ENCODE measurements at places on chromosomes 4 and X.

GRCh38 chrX:138711399-138712347 is at the start of gene FGF13:
Gene FGF13, minus strand, starts transcription at chrX:138711717. Its CDS starts 714 bp downstream, at chrX:138711003.
- no peak for DNase-seq

DNA sequence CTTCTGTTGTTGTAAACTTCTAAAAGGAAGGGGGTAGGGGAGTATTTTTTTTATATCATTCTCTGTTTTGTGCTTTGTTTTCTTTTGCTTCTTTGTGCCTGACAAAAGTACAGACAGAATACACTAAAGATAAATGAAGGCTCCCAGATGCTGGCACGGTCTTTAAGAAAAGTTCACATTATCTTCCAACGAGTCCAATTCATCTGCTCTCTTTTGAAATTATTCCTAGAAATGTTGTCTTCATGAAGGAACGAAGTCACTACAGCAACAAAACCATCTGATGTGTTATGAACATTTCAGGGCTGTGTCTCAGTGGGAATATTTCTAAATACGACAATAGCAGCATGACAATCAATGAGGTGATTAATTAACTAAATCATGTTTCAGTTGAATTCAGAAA is 813.8 kb upstream of the HTR2C start:
- DNase-seq, result no peak

DNA sequence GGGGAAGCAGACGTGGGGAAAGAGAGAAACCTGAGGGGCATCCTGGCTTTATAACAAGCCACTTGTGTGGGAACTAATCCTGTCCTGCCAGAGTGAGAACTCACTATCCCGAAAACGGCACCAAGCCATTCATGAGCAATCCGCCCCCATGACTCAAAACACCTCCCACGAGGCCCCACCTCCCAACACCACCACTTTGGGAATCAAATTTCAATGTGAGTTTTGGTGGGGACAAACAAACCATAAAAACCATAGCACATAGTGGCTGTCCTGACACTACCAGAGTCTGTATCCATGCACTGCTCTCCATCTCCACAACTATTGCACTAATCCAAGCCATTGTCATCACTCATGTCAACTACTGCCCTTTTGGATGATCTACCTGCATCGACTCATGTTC is 28.5 kb upstream of the SEPTIN6 start:
- no peak for DNase-seq

GRCh38 chr4:138263247-138263816 is 21.2 kb upstream of the SLC7A11 start:
- DNase-seq, result peak; percentile 40

- DNase-seq, result no peak
Observed at GRCh38 chr4:101306225-101306624, 41.1 kb downstream of the PPP3CA start.

- DNase-seq, result no peak
Observed at GRCh38 chr4:143558286-143558685, 44.8 kb downstream of the SMARCA5 start.

- DNase-seq, result no peak
Observed at GRCh38 chr4:110815950-110816349, 193.1 kb upstream of the PITX2 start.

GRCh38 chr4:78565971-78566372 is 14.4 kb downstream of the ANXA3 start:
- DNase-seq, result no peak

GRCh38 chr4:78651250-78651860 is 99.8 kb downstream of the ANXA3 start:
- DNase-seq, result no peak

DNA sequence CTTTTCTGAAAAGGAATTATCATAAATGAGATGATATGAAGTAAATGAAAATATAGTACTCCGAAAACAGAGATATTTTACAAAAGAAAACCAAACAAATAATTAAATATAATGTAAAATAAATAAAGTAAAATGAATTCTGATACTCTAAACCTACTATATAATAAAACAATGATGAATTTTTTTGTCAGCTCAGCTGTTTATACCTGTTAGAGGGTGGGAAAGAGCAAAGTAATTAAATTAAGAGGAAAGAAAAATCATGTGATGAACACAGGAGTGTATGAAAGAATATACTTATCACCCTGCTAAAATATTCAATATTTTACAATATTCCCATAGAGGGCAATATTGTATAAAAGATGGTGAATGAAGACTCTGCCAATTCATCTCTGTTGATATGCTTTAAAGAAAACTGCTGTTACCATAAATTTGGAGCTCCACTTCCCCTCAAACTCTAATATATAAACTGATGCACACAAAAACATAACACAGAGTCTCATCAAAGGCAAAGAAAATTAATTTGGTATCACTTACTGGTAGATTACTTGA is 6.5 kb upstream of the NDST4 start:
- no peak for DNase-seq

GRCh38 chr4:109164011-109164410 is 138.4 kb downstream of the COL25A1 start:
- no peak for DNase-seq

DNA sequence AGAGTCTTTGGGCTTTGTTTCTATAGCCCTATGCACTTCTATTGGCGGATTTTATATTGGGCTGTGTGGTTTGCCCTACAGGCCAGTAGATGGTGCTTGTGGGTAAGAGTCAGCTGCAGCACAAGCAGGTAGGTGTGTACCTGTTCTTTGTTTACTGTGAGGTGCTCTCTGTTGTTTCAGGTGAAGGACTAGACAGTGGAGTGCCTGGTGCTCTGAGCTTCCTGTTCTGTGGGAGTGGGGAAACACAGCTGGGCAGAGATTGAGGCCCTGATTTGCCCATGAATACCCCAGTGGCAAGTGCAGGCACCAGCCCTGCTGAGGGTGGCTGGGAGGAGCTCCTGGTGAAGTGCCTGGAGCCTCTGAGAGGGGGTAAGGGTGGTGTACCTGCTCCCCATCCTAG is 26.3 kb upstream of the UCP1 start:
- DNase-seq, result no peak

DNA sequence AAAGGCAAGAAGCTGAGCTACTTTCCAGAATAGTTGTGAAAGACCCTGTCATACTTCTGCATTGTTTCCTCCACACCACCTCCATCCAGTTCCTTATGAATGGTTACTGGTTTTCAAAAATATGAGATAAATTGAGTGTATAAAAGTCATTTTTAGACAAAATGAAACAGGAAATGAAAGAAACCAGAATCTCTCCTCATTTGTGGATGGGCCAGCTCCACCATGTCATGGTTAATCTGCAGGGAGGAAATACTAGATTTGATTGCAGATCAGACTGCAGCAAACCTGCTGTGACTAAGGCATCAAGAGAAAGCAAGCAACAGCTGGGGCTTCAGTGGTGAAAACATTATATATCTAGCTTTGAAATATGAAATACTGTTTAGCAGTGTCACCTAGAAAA is 23.8 kb downstream of the F9 start:
- DNase-seq, result no peak

GRCh38 chr4:131526686-131527085 is 1622.4 kb upstream of the PCDH10 start:
- no peak for DNase-seq

- no peak for DNase-seq
Observed at GRCh38 chr4:151671541-151672059, 89.2 kb downstream of the GATB start.

- peak; percentile 0 for DNase-seq
Observed at GRCh38 chrX:65528705-65529340, 5.8 kb downstream of the LAS1L start.

GRCh38 chrX:100413229-100413628 is 3.2 kb upstream of the PCDH19 start:
- DNase-seq, result peak; percentile 14

GRCh38 chrX:24398766-24399165 is 38.3 kb downstream of the SUPT20HL1 start:
- DNase-seq, result no peak

- no peak for DNase-seq
Observed at GRCh38 chrX:40496728-40497127, 84.0 kb upstream of the ATP6AP2 start.

- no peak for DNase-seq
Observed at GRCh38 chr4:28879178-28879577, 1841.0 kb upstream of the PCDH7 start.

DNA sequence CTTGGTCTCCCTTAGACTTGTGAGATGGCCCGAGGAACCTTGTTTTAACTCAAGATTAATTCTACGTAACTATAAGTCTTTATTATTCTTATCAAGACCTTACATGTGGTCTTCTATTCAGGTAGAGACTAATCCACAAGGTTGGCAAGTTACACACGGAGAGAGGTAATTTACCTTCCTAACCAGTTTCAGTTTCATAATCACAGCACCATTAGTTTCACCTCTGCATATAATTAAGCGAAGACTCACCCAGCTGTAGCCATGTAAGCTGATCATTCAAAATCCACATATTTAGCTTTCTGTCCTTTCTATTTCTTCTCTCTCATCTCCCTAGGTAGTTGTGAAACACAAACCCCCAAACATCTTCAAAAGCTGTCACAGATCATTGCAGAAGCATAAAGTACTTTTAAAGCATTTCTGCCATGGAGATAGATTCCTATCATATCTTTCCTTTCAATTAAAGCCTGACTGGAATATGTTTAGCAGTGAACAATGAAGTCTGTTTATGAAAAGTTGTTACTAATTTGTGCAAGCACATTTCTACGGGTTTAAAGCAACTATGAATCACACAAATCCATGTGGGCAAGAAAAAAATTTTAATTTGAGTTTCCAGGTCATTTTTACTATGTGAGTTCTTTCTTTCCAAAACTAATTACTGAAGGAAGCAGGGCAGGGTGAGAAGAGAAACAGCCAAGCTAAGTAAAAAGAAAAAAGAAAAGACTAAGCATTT is 78.5 kb downstream of the BTC start:
- DNase-seq, result no peak

GRCh38 chrX:43953218-43953617 is 20.0 kb downstream of the NDP start:
- no peak for DNase-seq

DNA sequence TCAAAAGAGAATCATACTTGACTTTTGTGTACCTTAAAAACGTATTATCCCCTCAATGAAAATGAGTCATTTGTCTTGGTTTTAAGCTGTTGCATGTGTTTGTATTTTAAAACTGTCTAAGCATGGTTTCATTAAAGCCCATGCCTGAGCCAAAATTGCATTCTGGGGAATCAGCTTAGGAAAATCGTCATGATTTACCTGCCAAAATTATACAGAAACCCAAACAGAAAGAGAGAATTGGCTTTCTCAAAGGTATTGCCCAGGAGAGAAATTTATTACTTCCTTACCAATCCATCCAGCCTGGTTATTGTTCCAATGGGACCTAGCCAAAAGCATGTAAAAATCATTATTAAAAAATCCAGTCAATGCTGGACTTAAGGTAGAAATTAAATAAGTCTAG is 37.6 kb downstream of the GPR174 start:
- DNase-seq, result no peak

DNA sequence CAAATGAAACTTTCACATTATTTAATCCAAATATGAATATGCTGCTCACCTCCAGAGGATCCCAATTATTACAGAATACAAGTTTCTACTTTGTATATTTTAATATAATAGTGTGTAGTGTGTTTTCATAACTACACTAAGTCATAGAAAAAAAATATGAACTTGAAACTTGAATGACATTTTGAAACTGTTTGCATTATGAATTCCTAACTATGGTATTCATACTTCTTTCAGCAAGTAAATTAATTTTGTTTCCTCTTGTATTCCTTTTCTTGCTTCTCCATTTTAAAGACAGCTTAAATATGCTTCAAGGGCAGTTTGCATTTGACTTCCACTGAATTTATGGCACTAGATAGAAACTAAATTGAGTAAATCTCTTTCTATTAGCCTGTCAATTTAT is 177.1 kb downstream of the BMPR1B start:
- no peak for DNase-seq

DNA sequence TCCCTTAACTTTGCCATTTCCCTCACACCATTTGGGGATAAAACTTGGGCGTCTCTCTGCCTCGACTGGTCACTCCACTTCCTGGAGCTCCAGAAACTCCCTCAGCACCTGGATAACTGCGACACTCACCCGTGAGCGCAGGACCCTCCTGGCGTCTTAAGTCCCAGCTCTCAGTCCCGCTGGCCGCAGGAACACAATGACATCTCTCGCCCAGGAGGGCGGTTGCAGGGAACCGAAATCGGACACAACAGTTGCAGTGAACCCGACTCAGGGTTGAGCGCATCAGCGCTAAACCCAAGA is 370.9 kb upstream of the SMIM31 start:
- DNase-seq, result no peak

DNA sequence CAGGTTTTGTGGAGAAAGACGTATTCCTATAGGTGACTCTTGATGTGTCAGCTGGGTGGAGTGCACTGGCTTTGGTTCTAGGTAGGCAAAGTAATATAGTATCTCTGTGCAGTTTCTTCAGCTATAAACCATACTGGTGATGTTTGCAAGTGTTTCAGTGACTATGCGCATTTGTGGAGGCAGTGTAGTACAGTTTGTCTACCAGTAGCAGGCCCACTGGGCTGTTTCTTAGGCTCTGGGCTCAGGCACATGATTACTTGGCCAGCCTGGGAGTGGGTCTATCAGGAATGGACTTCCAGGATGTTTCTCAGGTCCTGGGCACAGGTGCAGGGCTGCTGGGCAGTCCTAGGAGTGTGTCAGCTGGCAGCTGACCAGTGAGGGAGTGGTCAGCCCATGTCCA is 51.9 kb upstream of the INTU start:
- DNase-seq, result no peak

DNA sequence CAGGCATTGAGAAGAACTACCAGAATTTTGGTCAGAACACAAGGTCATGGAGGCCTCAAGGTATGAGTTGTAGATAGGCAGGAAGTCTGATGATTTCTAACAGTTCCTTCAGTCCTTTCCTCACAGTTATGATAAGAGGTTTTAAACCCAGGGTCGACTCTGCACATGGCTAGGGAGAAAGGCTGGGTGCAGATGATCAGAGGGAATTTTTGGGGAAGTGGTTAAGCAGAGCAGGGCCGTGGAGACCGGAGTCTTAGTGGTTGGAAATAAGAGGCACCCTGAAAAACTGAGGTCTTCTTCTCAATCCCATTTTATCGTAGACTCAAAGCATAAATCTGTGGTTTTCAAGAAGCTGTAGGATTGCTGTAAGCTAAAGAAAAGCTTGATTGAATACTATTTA is 118.5 kb upstream of the ANK2 start:
- no peak for DNase-seq

GRCh38 chrX:146186540-146186939 is 368.9 kb downstream of the SLITRK2 start:
- DNase-seq, result no peak

GRCh38 chrX:141405486-141405852 is 163.2 kb upstream of the SPANXC start:
- no peak for DNase-seq

DNA sequence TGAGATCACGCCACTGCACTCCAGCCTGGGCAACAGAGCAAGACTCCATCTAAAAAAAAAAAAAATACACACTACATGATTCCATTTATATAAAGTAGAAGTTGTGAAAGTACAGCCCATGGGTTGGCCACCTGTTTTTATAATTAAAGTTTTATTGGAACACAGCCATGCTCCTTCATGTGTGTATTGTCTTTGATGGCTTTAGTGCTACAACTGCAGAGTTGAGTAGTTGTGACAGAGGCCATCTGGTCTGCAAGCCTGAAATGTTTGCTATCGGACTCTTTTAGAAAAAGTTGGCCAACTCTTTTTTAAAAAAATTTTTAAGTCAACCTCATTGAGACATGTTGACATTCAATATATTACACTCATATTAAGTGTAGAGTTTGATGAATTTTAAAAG is 41.2 kb upstream of the DUSP21 start:
- no peak for DNase-seq

- no peak for DNase-seq
Observed at GRCh38 chr4:61425315-61425714, 225.2 kb downstream of the ADGRL3 start.
